ENCODE measurements at places on chromosomes 2 and 18.

- DNase-seq: no peak
These were observed 804.3 kb downstream of the DCDC2C start for GRCh38 chr2:4507661-4508060.

GRCh38 chr2:138035608-138036217, 71.4 kb downstream of the HNMT start:
- DNase-seq: no peak

GRCh38 chr18:22172594-22173049, 3.2 kb downstream of the GATA6 start:
- no peak for DNase-seq

GRCh38 chr2:128776461-128777195, 458.0 kb upstream of the HS6ST1 start:
- DNase-seq: no peak

DNA sequence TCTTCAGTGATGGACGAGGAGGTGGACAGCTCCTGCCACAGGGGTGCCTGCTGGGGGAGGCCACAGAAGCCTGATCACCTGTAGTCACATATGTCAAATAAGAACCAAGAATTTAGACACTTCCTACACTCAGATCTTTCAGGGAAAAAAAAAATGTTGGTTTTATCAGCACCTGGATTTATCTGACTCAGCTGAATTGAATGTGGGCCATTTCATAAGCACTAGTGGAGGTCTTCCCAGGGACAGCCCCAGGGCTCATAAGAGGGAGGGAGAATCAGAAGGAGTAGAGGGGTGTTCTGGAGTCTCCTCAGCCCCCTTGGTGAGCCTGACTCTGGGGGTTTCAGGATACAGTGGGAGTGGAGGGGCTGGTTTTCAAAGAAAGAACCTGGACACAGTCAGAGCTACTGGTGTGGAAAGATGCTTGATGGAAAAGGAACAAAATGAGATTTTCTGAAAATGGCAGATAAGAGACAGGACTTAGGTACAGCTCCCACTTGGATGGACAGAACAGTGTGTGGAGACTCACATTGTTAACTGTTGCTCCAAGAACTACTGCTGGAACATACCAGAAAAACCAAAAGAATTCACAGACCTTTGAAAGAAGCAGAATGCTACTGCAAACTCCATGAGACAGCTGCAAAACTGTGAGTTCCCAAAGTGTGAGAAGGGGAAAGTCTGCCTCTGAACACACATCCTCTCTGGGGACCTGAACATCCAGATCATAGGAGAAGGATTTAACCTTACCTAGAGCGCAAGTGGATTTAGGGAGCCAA, 45.4 kb downstream of the LCT start:
- no peak for DNase-seq

GRCh38 chr2:168916331-168916675, 15.2 kb downstream of the G6PC2 start:
- DNase-seq: no peak

- no peak for DNase-seq
These were observed 562.0 kb downstream of the NR4A2 start for GRCh38 chr2:155770516-155770915.

DNA sequence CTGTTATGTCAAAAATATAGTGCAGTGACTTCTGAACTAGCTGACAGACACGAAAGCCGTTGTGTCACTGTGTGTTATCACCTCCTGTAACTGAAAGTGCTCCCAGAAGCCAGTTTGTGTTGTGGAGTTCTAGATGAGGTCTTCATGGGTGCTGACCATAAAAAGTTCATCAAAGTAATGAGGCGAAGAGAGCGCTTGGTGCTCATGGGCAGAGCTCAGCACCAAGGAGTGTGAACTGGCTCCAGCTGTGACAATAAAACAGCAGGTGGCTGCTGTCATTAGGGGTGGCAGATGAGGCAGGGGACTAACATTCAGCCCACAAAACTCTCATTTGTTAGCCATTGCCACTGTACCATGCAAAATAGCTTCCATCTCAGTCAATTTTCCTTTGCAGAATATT, 151.1 kb downstream of the ZNF407 start:
- DNase-seq: no peak

- DNase-seq: no peak
These were observed 317.6 kb downstream of the AFF3 start for GRCh38 chr2:99824758-99825157.

GRCh38 chr2:37568565-37568964, 102.9 kb downstream of the CDC42EP3 start:
- DNase-seq: no peak

- DNase-seq: peak; percentile 90
These were observed 606 bp downstream of the TMEM237 start for GRCh38 chr2:201642579-201643215.

DNA sequence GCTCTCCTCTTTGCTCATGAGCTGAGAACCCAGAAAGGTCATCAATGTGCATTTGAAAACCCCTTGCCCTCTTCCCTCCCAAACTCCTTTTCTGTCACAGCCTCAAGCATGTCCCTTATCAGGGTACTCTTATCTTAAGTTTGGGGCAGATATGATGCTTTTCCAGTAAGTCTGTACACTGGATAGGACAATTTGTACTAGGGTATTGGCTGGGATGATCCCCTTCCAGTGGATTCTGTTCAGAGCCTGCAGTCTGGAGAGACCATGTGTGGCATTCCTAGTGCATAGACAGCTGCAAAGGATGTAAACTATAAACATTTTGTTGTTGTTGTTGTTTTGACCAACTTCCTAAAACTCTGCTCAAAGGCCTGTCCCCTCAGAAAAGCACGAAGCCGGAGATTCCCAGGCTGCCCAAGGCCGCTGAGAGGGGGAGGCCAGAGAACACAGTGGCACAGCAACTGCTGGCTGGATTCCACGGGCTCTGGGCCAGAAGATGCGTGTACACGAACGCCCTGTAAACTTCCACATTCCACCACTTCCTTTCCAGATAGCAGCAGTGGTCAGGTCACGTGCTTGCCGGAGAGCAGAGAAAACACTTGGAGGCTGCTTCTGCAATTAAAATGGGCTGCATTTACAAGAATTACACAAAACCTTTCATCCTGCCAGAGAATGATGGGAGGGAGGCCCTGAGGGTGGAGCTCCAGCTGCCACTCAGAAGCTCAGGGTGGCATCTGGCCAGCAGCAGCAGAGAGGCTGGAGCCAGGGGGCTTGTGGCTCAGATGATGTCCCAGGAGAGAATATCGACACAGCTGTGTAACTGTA, 42.1 kb downstream of the BMP10 start:
- DNase-seq: peak; percentile 61

DNA sequence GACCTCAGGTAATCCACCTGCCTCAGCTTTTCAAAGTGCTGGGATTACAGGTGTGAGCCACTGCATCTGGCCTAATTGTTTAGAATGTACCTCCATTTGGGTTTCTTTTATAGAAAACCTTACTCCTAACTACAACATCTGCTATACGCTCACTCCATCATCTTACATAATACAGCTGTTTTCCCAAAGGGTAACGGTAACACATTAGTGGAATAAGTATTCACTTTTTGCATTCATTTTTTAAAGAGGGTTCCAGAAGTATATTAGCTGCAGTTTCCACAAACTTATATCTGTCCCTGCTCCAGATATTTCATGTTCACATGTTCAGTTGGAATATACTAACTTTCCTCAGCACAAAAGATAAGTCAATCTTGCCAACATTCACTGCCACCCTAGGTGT, 640.1 kb upstream of the FSHR start:
- DNase-seq: no peak

GRCh38 chr18:62876111-62876510, 160.8 kb downstream of the PHLPP1 start:
- DNase-seq: no peak

DNA sequence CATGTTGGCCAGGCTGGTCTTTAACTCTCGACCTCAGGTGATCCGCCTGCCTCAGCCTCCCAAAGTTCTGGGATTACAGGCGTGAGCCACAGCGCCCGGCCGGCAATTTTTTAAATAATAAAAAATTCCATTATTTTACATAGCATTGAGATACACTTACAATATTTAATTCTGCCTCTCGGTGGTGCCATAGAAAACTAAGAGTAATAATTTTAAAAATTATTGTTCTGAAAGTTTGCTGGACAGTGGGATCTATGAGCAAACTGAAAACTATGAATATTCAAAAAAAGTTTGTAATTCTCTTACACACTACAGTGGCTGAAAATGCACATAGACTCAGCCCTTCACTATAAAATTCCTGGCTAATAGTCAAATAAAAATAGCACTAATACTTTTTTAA, 90.9 kb upstream of the STON1 start:
- DNase-seq: no peak

- peak; percentile 44 for DNase-seq
These were observed 146.8 kb downstream of the TGIF1 start for GRCh38 chr18:3596637-3597384.

DNA sequence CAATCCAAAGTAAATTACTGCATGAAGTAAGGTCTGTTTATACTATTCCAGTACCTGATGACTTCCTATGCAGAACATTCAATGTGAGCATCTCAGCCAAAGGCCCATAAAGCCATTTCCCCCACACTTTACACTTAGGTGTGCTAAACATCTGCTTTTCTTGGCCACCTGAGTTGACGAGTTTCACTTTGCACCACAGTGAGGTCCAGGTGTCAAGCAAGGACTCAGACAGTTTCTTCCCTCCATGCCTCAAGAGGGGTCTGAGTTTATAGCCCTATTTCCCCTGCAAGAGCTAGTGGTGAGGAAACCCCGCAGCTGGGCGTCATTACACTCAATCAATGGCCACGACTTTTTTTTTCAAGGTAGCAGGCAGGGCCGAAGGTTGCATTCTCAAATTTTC, 107.7 kb downstream of the MREG start:
- DNase-seq: no peak

- no peak for DNase-seq
These were observed 672.2 kb upstream of the ACVR2A start for GRCh38 chr2:147172493-147173188.

- no peak for DNase-seq
These were observed 38.3 kb downstream of the PAPOLG start for GRCh38 chr2:60794271-60794863.

GRCh38 chr2:120354467-120354866, 8.5 kb downstream of the INHBB start:
- no peak for DNase-seq

DNA sequence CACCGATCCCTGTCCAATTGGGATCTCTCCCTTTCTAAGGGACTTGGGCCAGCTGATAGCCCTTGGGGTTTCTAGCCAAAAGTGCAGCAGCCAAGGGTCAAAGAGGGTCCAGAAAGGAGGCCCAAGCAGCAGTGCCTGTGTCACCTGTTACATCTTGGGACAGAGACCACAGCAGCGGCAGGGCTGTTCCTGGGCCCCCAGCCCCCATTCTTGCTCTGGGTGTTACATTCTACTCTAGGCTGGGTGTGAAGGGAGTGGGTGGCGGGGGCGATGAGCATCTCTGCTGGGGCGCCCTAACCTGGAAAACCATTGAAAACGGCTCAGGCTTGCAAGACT, 1.2 kb downstream of the PAX3 start:
- DNase-seq: no peak

GRCh38 chr18:52312346-52312745, 27.7 kb upstream of the DCC start:
- DNase-seq: no peak

GRCh38 chr2:128306081-128306930, 12.4 kb downstream of the HS6ST1 start:
- DNase-seq: no peak

GRCh38 chr2:147998203-147998602, 22.3 kb downstream of the ORC4 start:
- DNase-seq: no peak

DNA sequence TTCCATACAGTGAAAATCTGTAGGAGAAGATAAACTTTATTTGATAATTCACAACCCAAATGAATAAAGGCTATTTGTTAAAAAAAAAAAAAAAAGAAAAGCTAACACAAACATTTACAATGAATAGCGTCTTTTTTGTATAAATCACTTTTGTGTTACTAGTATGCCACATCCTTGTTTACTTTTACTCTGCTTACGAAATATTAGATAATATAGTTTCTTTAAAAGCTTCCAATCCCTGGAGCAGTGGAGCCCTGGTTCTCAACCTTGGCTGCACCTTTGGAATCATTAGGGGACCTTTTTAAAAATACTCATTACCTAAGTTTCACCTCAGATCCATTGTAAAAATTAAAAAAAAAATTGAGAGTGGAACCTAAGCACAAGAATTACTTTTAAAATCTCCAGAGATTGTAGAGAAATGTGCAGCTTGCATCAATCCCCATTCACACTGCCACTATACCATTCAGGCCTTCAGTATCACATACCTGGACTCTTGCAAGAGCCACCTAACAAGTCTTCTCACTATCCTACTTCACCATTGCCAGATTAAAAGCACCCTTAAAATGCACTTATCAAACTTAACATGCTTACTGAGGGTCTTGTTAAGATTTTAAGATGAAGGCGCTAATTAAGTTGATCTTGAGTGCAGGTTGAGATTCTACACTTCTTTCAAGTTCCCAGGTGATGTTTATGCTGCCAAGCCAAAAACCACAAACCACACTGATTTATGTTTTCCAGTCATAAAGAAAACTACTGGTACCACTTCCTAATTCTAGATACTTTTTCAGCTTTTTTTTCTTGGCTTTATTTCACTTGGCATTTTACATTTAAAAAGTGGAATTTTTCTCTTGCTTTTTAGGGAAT, 59.7 kb upstream of the ZC3H15 start:
- no peak for DNase-seq

- no peak for DNase-seq
These were observed 1082.2 kb upstream of the DDX18 start for GRCh38 chr2:116732322-116732721.

DNA sequence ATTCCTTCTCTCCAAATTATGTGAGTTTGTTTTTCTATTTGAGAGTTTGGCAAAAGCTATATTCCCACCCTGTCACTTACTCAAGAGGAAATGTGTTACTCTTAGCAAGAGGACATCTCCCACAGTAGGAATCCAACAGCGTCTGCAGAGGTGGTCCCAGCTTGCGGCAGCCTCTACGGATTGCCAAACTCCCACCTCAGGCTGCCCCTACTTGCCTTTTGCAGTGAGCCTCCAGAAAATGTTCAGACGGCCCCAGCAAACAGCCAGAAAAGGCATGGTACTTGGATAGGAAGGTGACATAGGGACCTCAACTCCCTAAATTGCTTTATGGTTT, 158.4 kb downstream of the SUCLG1 start:
- DNase-seq: no peak

- DNase-seq: no peak
These were observed 45.1 kb downstream of the NTSR2 start for GRCh38 chr2:11624893-11625292.

DNA sequence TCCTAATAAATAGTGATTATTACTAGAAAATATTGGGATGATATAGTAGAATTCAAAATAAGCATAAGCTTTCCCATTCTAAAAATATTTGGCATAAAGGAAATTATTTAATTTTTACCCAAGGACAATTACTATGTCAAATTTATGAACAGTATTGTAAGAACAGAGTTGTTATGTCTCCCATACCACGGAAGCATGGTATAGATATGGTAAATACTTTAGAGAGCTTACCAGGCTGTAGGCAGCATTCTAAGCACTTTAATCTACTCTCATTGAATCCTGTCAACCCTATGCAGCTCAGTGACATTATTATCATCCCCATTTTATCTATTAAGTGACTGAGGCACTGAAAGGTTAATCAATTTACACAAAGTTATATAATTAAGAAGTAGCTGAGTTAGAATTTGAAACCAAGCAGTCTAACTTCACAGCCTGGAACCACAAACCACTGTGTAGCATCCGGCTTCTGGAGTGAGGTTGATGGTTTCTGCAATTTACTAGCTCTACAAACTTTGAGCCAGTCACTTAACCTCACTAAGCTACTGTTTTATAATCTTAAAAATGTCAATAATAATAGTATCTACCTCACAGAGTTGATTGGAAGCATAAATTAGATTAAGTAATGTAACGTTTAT, 323.7 kb downstream of the ARHGAP15 start:
- DNase-seq: no peak

- no peak for DNase-seq
These were observed 77.7 kb downstream of the RHOB start for GRCh38 chr2:20524412-20525040.

Measured in activated T-cell treated with anti-CD3 and anti-CD28 coated beads, Interleukin-2, amount 50 U/mL, for 1 hour (primary cell).